NCI-H526 (cell line): ENCODE measurements at places on chromosomes 12 and 14.

- DNase-seq, result no peak
Measured at GRCh38 chr14:31921721-31922120, 155.4 kb upstream of the ARHGAP5 start.

- no peak for DNase-seq
Measured at GRCh38 chr12:76636121-76636692, 76.6 kb upstream of the OSBPL8 start.

DNA sequence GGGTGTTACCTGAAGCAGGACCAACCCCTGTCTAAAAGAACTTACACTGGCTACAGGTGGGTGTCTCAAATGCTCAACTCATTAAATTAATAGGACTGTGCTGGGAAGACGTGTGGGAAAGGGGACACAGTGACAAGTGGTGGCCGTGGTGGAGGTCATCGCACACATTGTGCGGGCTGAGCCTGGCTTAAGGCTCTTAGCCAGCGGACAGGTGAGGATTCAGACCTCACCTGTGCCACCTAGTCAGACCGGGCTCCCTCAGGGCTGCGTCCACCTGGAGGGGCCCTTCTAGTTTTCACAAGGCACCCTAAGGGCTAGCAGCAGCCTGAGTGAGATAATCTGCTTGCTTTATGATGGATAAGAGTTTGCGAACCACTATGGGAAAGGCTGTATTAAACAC lies 125.2 kb upstream of the FKBP4 start:
- DNase-seq, result no peak

DNA sequence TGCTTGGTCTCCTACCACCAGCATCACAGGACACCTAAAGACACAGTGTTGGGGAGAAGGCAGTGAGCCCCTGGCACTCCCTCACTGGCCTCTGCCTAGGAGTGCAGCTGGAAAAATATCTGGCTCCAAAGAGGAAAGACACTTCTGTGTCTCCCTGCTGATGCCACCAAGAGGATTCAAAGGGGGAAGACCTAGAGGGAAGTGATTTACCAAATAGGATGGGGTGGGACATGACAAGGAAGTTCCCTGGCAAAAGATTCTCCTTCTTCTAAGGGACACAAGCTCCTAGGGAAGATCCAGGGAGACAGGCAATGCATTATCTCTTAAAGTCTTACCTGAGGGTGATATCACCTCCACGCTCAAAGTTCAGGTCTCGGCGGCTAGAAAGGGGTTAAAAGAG lies 6.1 kb downstream of the NDRG2 start:
- no peak for DNase-seq

GRCh38 chr12:82765971-82766705 lies 79.4 kb downstream of the TMTC2 start:
- DNase-seq, result no peak

GRCh38 chr14:37343307-37344094 lies 145.8 kb downstream of the MIPOL1 start:
- no peak for DNase-seq
